Mesothelial cell of epicardium (in vitro differentiated cells): ENCODE measurements at places on chromosomes 16 and 17.
A peak's percentile ranks its signal among the peaks of the same experiment; 100 is the strongest.

DNA sequence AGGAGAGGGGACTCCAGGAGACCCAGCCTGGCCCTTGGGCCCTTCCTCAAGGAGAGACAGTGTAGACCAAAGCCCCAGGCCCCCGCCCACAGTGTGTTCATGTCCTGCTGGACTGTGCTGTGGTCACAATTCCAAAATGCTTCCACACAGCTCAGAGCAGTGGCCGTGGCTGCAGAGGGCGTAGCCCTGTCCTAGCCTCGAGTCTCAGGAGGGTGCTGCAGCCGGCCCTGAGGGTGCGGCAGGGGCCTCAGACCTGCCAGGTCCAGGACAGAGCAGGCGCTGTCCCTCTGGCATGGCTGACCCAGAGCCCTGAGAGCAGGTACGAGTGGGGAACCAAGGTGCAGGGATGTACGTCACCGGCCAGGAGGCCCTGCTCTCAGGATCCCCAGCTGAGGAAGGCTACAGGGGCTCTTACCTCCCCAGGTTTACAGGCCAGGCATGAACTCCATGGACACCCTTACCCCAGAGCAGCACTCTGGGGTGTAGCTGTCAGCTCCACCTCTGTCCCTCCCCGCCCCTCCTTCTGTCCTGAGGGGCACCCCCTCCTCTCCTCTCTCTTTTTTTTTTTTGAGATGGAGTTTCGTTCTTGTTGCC is 7.3 kb downstream of the DBNDD1 start:
- no peak for DNase-seq

DNA sequence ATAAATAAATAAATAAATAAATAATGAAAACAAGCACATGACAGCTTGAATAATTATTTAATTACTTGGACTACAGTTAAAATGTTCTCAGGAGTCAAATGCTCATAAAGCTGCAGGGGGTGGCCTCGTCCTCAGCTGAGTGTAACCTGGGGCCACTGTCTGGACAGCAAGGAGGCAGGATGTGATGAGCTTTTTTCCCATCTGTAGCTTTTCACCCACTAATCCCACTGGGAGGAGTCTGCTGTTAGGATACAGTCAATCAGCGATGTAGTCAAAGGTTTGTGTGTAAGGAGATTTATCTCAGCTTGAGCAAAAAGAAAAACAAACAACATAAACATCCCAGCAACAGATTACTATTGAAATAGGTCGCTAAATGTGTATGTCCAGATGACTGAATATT is 22.5 kb downstream of the ZCCHC14 start:
- no peak for DNase-seq

GRCh38 chr16:31006086-31006385 is 4.4 kb downstream of the STX1B start:
- DNase-seq: no peak

- no peak for DNase-seq
These were observed 6.6 kb upstream of the CBX8 start for GRCh38 chr17:79803421-79803996.

GRCh38 chr17:71976011-71976649 is 144.7 kb upstream of the SOX9 start:
- DNase-seq: no peak

DNA sequence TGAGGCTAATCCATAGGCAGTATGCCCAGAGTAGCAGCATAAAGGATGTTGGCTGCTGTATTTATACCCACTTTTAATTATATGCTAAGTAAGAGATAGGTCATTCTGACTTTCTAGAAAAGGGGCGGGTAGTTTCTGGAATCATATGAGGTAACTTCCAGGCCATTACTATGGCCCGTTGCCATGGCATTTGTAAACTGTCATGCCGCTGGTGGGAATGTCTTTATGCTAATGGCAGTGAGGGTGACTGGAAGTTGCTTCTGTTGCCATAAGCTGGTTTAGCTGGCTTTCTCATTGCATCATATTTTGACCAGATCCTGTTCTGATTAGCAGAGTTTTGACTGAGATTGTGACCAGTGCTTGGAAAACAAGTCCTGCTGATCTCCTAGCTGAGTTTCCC is 929.6 kb upstream of the CDH8 start:
- DNase-seq: no peak

GRCh38 chr17:33811004-33811760 is 443.9 kb upstream of the CCL2 start:
- no peak for DNase-seq

GRCh38 chr16:53839150-53839549 is 135.2 kb downstream of the FTO start:
- DNase-seq: no peak

GRCh38 chr17:39057701-39058206 is 90.6 kb upstream of the FBXO47 start:
- DNase-seq: no peak

DNA sequence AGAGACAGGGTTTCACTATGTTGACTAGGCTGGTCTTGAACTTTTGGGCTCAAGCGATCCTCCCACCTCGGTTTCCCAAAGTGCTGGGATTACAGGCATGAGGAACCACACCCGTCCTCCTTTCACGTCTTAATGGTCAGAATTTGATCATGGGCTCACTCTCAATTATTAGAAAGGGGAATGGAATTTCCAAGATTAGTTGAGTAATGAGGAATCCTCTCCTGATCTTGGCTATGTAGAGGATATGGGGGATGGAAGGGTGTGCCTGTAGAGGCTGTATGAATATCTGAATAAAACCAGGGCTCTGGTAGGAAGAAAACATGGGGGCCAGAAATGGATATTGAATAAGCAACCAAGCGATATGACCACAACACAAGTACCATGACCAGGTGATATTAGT is 25.9 kb upstream of the SMURF2 start:
- DNase-seq: no peak

- no peak for DNase-seq
These were observed 32.4 kb upstream of the ADORA2B start for GRCh38 chr17:15912416-15912955.

GRCh38 chr17:49935526-49936210 is 33.3 kb upstream of the DLX4 start:
- DNase-seq: no peak

GRCh38 chr17:10429421-10430045 is 7.8 kb upstream of the MYH8 start:
- no peak for DNase-seq

- DNase-seq: no peak
These were observed 12.8 kb downstream of the ITGAE start for GRCh38 chr17:3788200-3788599.

DNA sequence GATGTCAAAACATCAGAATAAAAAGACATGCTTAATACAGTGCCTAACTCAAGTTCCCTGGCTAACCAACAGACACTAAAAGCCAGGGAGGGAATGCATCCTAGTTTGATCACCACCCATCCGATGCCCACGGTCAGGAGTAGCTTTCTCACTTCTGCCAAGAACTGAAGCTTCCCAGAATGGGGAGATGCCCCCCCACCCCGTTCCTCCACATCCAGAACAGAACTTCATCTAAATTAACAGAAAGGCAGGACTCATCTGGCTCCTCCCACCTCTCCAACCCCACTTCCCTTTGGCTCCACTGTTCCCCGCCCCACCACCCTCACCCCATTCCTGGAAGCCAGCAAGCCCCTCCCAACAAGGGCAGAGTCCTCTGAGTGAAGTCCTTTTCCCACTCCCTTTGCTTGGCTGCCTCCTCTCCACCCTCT is 33.7 kb downstream of the GDE1 start:
- no peak for DNase-seq

DNA sequence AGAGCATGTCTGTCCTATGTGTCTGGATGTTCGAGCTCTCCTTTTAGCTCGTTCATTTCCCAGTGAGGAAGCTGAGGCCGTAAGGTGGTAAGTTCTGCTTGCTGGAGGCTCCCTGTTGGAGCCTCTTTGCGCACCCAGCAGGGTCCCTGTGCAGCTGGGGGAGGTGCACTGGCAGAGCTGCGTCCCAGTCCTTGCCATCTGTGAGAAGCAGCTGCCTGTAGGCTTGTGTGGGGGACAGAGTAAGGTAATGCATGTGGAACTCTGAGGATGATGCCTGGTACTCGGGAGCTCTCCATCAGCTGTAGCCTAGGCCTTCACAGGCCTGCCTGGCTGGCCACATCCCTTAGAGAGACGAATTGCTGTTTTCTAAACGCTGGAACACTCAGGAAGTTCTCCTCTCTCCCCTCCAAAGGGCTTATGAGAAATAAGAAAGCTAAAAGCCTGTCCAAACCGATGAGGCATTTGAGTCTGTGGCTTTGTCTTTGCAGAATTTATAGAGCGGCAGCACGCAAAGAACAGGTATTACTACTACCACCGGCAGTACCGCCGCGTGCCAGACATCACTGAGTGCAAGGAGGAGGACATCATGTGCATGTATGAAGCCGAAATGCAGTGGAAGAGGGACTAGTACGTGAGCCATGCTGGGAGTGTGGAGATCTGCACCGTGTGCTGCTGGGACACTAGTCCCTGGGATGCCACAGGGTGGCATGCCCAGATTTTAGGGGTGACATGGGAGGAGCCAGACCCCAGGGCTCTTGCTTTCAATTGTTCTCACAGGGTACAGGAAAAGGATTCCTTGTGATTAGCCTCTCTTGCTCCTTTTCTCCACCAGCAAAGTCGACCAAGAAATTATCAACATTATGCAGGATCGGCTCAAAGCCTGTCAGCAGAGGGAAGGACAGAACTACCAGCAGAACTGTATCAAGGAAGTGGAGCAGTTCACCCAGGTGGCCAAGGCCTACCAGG is 1.6 kb downstream of the NDUFB10 start:
- DNase-seq: no peak

DNA sequence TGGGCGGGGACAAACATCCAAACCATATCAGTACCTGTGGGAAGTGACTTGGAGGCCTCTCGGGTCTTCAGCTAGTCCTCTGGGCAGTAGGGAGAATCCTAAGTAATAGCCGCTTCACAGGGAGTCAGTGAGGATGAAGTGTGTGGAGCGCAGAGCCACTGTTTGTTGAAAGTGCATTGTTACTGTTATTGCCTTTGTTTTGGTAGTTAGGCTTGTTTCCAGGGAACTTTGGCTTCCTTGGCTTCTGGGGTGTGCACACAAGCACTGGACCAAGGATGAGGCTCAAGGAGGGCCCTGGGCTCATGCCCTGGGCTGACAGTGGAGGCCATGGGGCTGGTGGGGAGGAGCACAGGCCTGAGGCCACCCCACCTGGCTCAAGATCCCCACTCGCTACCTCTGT is 141.6 kb downstream of the CLEC16A start:
- DNase-seq: no peak

GRCh38 chr16:10228779-10229178 is 46.6 kb upstream of the GRIN2A start:
- DNase-seq: no peak

DNA sequence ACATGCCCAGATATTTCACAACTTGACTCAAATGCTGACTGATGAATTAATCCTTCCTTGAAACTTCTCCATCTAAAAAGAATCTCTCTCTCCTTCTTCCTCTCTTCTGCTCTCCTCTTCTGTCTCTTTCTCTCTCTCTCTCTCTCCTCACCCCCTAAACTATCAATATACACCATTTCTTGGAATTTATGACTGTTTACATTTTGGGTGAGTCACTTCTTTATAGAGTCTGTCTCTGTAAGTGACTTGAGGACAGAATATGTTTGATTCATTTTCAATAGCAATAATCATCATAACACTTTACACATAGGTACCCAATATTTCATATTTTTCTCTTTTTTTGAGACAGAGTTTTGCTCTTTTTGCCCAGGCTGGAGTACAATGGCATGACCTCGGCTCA is 15.3 kb downstream of the OR3A1 start:
- DNase-seq: no peak

DNA sequence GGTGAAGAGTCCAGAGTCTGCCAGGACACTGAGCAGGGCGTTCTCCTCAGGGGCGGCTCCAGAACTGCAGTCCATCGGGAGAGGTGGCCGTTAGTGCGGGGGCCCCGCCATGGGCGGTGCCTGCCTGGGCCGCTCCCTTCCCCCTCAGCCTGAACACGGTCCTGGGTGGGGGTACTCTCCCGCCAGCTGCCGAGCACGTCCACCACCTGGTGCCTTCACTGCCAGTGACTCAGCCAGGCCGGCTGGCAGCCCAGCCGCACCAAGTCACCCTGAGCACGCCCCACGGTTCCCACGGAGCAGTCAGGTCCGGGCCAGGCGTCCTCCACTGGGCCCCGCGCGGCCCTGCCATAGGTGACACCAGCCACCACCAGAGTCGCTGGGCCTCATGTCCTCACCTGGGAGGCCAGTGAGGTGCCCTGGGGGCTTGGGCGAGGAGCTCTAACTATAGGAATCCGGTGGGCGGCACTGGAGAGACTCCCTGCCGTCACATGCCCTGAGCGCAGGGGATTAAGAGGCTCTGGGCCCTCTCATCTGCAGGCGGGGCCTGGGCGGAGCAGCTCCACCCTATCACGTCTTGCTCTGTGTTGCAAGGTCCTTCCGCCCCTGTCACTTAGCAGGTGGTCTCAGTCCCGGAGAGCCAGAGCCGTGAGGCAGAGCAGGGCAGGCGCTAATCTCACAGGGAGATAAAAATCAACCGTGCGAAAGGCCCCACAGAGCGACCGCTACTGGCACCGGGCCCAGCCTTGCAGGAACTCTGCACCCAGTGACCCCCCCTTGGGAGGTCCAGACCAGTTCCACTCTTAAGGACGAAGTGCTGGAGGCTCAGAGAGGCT is 14.3 kb downstream of the PIEZO1 start:
- DNase-seq: peak; percentile 78

DNA sequence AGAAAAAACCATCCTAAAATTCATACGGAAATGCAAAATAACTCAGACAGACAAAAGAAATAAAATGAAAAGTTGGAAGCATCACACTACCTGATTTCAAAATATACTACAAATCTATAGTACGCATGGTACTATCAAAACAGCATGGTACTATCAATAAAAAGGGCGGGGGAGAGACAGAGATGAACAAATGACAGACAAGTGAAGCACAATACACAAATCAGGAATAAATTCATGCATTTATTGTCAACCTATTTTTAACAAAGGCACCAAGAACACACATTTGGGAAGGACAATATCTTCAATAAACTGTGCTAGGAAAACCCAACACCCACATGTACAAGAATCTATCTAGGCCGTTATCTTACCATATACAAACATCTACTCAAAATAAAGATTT is 207.4 kb upstream of the WSB1 start:
- no peak for DNase-seq

DNA sequence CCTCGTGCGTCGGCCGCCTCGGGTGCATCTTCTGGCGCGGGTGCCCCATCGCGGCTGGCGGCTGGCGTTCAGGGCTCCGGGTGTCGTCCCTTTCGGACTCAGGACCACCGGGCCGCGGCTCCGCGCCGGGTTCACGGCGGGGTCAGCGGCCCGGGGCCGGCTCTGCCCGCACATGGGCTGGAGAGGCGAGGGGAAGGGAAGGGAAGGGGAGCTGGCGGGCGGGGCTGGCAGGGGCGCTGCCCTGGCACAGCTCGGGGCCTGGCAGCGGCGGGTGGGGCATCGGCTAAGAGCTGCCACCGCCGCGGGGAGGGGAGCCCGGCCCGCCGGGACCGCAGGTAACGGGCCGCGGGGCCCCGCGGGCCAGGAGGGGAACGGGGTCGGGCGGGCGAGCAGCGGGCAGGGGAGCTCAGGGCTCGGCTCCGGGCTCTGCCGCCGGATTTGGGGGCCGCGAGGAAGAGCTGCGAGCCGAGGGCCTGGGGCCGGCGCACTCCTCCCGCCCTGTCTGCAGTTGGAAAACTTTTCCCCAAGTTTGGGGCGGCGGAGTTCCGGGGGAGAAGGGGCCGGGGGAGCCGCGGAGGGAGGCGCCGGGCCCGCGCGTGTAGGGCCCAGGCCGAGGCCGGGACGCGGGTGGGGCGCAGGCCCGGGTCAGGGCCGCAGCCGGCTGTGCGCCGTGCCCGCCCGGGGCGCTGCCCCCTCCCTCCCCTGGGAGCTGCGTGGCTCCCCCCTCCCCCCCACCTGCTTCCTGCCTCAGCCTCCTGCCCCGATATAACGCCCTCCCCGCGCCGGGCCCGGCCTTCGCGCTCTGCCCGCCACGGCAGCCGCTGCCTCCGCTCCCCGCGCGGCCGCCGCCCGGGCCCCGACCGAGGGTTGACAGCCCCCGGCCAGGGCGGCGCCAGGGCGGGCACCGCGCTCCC is 646 bp downstream of the HIC1 start:
- DNase-seq: no peak
